Kidney epithelial cell (primary cell): ENCODE measurements at places on chromosomes 11 and 22. TPM values are rescaled to one million over a fixed set of nuclear protein-coding genes. Genes with fewer than 3 reads are reported as not detected.
A peak's percentile ranks its signal among the peaks of the same experiment; 100 is the strongest.

LRRC56 gene
- total RNA-seq, result 1.6 and 1.9 TPM in 2 replicates

MPEG1 gene
- 0.27 TPM in 1 of 2 replicates, not detected in the other for total RNA-seq

MMP11 gene
- total RNA-seq, result 41.9 and 48.9 TPM in 2 replicates

FAT3 gene
- 1.4 and 1.7 TPM in 2 replicates for total RNA-seq

PDXP gene
- total RNA-seq, result 13.3 and 14.3 TPM in 2 replicates

TMPRSS5 gene
- 0.07 TPM in 1 of 2 replicates, not detected in the other for total RNA-seq

AGBL2 gene
- total RNA-seq, result 0.29 and 0.62 TPM in 2 replicates

OR2AG1 gene
- not detected in 2 replicates for total RNA-seq

DNA sequence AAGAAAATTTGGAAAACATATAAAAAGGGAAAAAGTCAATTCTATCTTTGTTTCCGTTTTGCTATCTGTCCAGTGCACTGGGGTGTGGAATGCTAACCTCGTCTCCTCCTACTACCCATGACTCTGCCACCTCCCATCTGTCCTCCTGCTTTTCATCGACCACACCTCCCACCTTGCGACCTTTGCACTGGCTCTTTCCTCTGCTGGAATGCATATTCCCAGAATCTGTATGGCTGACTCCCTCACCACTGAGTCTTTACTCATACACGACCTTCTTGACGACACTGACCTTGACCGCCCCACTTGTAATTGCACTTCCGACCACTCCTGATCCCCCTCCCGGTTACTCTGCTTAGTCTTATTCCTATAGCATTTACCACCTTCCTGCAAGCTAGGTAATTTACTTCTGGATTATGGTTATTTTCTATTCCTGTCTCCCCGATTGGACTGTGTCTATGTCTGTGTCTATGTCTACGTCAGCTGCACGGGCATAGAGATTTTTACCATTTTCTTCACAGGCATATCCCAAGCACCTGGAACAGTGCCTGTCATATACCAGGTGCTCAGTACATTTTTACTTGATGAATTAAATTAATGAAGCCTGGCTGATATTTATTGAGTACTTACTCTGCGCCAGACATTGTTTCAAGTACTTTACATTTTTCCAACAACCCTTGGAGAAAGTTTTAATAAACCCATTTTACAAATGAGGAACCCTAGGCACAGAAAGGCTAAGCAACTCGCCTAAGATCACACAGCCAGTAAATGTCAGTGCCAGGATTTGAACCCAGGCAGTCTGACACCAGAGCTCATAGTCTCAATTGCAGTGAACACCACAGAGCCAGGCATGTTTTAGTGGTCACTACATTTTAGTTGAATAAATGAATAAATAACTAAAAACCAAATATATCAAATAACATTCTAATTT, 89.3 kb upstream of the SLC22A12 start:
- DNase-seq, result no peak

DNA sequence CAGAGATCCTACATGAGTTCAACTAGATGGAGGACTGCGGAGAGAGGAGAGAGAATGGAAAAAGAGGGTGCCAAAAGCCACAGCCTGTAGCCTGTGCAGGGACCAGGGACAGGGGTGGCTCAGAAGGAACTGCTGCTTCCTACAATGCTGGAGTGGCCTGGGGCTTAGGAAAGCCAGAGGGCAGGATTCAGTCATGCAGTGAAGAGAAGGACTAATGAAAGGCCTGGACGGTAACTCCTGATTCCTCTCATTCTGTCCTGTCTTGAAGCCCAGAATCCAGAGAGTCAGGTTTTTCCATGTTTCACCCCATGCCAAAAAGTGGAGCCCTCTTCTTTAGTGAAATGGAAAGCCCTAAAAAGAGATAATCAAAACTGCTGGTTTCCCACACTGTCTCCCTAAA, 48.4 kb upstream of the INCENP start:
- no peak for DNase-seq

GRCh38 chr11:131218542-131218941, 151.9 kb upstream of the NTM start:
- DNase-seq, result no peak

DNA sequence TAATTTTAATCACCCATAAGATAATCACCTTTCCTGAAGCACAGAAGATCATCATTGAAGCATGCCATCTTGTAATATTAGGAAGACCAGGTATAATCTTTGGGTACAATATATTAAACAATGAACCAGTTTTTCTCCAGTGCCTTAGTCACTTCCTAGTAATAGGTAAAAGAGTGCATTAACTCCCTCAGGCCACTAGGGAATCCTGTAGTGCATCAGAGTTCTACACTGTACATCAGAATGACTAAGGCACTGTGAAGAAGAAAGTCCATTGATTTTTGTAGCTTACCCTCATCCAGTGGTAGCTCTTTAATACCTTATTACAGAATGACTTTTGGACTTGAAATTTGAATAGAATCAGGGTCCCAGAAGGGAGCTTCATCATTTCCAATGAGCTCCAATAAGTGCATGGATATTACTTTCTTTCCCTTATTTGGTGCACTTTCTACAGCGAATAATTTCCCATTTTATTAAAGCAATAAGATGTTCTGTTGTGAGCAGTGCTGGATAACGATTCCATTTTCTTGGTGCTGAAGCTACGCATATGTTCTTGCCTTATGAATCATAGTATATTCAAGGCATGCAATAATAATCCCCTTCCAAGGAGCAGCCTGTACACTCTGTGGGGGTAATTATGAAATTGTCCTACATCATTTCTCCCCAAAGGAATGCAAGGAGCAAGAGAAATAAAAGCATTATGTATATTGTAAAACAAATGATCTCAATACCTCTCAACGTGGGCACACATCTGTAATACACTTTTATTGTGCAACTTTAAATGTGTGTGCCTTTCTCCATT, 4.7 kb downstream of the C11orf87 start:
- no peak for DNase-seq

DNA sequence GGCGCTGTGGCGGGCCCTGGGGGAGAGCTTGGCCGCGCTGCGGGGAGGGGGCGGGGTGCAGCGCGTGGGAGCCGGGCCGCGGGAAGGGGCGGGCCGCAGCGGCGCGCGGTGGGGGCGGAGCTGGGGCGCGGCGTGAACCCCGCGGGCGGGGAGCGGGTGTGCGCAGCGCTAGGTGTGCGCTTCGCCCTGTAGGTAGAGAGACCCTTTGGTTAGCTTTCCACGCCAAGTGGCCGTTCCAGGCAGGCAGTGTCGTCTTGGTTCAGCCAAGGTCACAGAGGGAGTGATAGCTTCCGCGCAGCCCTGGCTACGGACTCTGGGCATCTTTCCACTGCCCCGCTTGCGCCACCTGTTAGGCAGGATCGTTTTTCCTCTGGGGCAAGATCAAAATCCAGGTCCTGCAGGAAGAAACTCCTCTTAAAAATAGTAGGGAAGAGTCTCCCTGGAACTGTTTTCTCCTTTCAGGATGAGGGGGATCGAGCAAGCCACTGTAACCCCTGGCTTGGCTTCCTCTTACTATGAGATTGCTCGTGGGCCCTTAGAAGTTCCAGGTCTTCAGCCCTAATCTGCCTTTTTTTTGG, 434 bp downstream of the BANF1 start:
- no peak for DNase-seq

- no peak for DNase-seq
These were observed 88.1 kb downstream of the RELT start for GRCh38 chr11:73464347-73464746.

DNA sequence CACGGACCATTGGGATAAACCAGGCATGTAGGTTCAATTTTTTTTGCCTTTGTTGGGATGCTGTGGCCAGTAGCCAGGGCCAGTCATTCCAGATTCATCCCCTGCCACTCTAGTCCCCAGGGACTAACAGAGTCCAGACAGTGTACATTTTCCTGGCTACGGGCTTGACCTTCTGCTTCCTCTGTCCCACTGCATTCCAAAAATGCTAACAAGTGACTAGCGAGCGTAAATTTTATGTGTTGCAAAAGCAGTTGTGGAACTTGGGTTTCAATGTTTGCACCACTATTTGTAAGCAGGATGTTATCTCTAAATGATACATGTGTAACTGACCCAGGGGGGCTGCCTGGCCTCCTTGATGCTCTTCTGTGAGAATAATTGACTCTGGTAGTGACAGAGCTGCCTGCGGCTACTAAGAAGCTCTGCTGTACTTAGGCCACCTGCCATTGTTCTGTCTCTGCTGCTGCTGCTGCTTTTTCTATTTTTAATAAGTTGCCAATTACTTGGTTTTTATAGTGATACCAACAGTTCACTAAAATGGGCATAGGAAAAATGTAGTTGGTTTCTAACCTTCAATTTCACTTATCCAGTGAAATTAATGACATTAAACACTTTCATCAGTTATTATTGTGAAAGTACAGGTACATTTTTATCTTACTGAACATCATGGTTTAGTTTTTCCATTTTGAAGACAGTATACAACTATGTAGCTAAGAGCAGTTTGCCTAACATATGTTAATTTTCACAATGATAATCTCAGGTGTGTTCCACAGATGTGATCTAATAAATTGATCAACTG, 26.8 kb downstream of the TNRC6B start:
- no peak for DNase-seq

DNA sequence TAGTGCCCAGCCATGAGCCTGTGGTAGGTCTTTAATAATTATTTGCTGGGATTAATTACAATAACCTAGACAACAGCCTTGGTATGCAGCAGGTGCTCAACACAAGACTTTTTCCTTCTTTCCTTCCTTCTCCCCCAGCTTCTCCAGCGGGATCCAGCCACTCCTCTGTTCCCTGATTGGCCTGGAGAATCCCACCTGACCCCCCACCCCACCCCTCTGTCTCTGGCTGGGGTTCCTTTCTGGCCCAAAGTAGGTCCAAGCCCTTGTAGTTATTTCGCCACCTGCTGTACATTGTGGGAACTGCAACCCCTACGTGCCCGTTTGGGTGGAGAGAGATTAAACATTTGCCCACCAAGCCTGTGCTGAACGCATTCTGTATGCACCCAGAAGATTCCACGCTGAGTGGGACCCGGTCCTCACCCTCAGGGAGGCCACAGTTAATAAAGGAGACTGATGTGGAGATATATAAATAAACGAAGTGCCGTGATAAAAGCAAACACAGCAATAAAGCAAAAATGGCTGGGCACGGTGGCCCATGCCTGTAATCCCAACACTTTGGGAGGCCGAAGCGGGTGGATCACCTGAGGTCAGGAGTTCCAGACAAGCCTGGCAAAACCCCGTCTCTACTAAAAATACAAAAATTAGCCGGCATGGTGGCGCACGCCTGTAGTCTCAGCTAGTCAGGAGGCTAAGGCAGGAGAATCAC, 32.1 kb upstream of the DGKZ start:
- no peak for DNase-seq

GRCh38 chr11:111363985-111364384, 15.1 kb downstream of the POU2AF1 start:
- no peak for DNase-seq

- no peak for DNase-seq
These were observed 21.5 kb downstream of the CASP4 start for GRCh38 chr11:104946907-104947306.

GRCh38 chr22:48727454-48728058, 1100.1 kb downstream of the BRD1 start:
- DNase-seq, result no peak

GRCh38 chr11:75269896-75270295, 29.3 kb downstream of the TPBGL start:
- DNase-seq, result no peak

DNA sequence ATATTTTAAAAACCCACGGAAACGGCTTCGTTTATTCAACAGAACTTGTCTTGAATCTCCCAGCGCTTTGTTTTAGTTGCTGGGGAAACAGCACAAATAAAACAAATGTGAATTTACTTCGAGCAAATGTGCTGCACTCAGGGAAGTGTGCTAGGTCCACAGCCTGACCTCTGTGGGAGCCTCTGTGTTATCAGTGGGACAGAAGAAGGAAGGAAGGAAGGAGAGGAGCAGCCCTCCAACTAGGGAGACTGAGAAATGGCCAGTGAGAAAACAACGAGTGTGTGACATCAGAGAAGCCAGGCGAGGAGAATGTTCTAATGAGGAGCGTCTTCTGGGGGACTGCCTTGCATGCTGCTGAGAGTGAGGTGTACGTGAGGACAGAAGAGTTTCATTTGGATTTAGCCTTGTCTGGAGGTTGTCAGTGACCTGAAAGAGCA, 42.7 kb downstream of the PPP6R3 start:
- DNase-seq, result no peak

GRCh38 chr11:95102733-95103132, 13.1 kb downstream of the ENDOD1 start:
- DNase-seq, result no peak

DNA sequence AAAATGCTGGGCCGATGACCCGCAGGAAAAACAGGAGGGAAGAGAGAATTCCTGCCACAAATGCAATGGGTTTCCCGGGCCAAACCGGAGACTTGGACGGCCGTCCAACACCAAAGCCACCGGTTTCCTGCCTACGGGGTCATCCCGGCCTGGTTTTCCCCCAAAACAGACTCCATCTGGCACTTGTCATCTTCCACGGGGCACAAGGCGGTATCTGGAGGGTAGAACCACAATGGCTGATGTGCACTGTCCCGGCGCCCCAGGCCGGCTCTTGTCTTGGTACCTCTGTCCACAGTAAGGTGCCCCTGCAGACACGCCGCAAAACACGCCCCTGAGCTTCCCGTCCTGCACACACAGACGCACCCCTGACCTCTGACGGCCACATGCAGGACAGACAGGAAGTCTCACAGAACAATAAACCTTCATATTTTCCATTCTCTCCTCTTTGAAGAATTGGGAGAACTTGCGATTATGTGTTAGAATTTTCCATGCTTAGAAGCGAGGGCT, 20.1 kb downstream of the CELSR1 start:
- no peak for DNase-seq

GRCh38 chr22:25997886-25998775, 171.1 kb upstream of the SEZ6L start:
- no peak for DNase-seq

DNA sequence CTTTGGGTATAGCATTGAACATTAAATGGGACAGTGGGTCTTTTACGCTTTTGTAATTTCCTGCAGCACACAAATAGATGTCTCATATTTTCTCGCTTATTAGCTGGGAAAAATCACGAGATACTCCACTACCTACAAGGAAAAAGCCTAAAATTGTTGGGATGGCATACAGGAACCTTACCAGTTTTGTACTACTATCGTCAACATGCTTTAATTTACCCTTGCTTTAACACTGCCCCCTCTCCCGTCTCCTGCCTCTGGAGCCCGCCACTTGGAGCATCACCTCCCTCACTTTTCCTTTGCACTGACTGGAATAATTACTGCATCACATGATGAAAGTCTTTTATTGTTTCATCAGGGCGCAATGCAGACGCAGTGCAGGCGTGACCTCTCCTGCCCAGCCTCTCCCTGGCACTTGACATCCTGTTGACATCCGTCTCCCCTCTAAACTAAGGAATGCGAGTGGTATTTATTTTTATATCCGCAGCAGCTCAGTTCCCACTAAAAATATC, 1.0 kb upstream of the FNBP4 start:
- peak; percentile 28 for DNase-seq

- no peak for DNase-seq
These were observed 3.4 kb downstream of the ABCC8 start for GRCh38 chr11:17473071-17473744.

- no peak for DNase-seq
These were observed 8.2 kb downstream of the ROBO4 start for GRCh38 chr11:124889191-124890091.

- peak; percentile 80 for DNase-seq
These were observed 48.2 kb upstream of the SMCO4 start for GRCh38 chr11:93591247-93591898.
